ENCODE measurements at places on chromosomes 4 and X.

GRCh38 chr4:2368746-2369437, 49.6 kb downstream of the ZFYVE28 start:
- DNase-seq, result no peak

DNA sequence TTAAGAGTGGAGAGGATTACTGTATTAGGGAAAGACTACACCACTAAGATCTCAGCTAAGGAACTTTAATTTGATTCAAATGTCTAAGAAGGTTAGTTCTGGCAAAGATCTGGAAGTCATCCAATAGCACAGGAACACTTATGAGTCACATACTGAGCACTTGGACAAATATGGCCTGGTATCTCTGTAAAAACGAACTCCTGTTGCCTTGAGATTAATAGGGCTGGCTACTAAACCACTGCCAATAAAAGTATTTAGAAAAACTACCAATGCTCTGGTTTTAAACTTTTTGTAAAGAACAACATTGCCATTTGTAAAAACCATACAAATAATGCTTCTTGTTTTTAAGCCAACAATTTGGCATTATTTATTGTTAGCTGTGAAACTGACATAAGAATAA, 70.5 kb downstream of the SEC24D start:
- no peak for DNase-seq

DNA sequence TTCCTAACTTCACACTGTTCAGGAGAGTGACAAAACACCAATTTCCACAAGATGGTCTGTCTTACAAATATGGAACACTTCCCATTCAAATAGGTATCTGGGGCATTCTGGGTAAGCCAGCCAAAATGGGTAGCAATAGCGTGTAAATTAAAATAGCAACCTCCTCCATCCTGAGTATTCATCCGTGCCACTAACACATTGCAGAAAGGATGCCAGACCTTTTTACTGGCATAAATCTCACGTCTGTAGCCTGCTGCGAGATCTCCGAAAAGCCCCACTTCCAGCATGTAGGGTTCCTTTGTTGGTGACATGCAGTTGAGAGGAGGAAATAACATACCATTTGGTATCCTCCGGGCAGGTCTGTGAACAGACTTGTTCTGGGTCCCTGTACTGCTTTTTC, 52.7 kb upstream of the RAI2 start:
- DNase-seq, result no peak

DNA sequence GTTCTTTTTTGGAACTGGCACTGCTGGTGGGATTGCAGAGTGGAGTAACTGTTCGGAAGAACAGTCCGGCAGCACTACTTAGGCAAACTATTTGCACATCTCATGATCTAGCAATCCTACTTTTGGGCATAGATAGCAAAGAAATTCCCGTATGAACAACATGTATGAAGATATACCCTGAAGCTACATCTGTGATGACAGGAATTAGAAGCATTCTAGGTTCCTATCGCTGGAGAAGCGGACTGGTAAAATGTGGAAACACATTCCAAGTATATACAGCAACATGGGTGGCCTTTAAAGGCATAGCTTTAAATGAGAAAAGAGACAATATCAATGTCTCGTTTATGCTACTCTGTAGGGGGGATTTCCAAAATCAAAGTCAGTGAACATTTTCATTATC, 3.1 kb downstream of the DCAF16 start:
- no peak for DNase-seq

- no peak for DNase-seq
Measured at GRCh38 chr4:16857425-16857824, 41.0 kb downstream of the LDB2 start.

DNA sequence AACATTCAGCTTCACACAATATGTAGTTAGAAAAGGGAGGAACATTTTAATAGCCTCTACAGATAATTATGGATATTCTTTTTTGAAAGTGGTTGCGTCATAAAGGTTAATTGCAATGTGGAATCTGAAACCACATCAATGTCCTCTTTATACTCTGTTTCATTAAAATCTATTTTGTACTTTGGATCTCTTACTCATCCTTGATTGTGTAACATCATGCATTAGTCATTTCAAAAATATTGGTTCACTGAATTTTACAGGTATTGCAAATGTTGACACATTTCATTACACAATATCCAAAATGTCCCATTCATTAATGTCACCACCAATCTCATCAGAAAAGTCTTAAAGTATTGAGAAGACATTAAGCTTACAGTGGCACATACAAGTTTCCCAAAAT, 62.7 kb upstream of the USP9X start:
- DNase-seq, result no peak

DNA sequence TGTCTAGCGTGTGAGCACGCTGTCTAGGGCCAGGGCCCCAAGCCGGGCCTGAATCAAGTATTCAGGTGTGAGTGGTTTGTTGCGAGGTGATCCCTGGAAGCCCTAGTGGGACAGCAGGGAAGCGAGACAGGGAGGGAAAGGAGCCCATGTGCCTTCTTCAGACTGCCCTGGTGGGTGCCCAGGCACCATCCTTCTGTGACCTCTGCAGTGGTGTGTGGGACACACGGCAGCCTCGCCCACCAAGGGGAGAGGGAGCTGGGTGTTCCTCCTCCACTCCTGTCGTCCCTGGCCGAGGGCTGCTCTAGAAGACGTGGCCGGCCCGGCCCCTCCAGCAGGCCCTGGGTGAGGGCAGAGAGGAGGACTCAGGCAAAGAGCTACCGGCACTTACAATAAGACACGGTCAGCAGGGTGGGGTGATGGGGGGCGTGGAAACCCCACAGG, 47.4 kb downstream of the HTRA3 start:
- DNase-seq, result no peak

DNA sequence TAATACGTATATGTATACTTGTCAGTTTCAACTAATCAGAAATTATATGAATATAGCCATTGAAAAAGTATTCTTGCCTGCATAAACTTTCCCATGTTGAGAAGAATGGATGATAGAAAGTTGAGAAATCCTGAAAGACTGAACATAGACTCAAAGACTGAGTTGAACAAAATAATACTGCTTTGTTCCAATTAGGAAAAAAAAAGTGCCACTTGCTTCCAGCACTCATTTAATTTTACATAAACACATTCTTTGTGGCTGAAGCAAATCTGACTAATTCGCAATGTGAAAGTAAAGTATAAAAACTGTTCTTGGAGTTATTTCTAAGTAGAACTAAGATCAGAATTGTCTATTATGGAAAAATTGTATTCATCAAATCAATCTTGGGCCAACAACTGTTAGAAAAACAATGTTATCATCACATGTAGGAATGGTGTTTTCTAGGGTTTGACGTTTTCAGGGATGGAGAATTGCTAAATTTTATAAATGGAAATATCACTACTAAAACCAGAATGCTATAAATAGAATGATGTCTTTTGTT, 2334.6 kb downstream of the PCDH7 start:
- DNase-seq, result no peak

DNA sequence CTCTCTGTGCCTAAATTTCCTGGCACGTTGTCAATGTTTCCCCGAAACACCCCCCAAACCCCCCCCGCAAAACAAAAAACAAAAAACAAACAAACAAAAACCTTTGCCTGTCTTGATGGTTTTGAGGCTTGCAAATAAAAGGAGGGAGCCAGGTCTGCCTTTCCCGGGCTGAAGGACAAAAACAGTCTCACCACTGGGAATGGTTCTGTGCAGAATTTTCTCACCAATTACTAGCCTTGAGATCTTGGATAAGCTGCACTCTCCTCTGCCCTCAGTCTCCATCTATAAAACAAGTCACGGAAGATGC, 15.5 kb downstream of the NKX3-2 start:
- DNase-seq, result no peak

DNA sequence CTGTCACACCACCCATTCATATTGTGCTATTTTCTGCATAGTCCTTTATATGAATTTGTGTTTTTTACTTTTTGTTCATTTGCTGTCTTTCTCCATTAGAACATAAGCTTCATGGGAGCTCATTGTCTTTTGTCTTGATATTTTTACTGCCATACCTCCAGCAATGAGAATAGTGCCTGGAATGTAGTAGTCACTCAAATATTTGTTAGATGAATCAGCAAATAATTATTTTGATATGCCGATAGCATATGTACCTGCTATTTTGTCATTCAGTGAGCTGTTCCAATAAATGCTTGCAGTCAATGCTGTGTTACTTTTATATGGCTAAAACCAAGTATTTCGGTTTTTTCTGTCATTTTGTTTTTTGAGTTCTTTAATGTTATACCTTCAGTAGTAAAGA, 43.5 kb upstream of the SLC25A31 start:
- no peak for DNase-seq

DNA sequence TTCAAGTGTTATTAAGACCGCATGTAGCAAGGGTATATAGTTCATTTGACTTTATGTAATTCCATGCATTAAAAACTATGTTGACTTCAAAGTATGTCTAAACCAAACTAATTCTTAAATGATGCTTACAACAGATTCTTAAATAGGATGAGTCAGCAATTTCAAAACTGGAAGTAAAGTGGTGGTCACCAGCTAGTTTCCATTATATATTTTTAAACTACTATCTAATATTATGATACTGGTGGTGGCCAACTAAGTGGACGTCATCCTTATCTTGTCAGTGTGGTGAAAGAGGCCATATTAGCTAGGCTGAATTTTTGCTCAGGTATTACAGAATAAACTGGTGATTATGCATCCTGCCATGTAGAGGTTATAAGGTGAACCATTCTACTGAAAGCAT, 1.2 kb downstream of the IL15 start:
- DNase-seq, result no peak

GRCh38 chrX:63428348-63428747, 77.2 kb upstream of the SPIN4 start:
- no peak for DNase-seq

DNA sequence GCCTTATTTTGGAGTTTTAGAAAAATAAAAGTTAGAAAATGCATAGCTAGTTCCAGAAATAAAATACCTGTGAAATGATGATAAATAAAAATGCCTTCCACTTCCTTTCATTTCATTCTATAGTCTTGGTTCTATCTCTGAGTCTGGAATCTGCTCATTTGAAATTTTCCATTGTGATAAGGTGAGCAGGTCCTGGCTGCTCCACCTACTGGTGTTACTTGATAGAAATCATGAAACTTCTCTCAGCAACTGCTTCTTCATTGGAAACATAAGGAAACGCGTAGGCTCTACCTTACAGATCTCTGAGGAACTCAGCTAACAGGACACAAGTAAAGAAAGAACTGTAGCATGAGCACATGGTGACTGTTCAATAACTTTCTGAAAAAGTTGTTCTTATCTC, 141.8 kb downstream of the DCHS2 start:
- DNase-seq, result no peak

DNA sequence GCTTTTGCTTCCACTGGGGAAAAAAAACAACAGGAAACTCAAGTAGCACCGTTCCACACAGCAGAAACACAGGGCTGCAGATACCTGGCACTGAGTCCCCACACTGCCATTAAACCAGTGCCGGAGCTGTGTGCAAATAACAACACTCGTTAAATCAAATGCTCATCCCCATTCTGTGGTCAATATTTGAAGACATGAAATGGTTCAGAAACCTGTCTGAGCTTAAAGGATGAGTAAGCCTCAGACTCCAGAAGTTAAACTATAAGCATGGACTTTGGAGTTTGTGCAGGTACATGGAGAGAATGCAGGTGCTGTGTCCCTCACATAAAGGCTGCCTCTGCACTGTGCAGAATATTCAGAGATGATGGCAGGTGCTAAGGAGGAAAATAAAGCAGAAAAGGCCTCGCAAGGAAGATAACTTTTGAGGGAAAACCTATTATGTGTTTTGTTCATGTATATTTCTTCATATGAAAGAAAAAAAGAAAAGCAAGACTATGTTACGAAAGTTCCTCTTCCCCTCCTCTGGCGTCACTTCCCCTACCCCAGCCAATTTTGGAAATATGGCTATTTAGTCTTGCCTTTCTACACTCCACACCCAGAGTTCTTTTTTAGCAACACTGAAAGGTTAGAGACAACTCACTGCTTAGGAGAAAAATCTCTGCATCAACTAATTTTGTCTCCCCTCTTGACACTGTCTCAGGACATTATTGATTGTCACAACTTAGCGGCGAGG, 4.6 kb downstream of the MPP1 start:
- no peak for DNase-seq

- DNase-seq, result no peak
Measured at GRCh38 chr4:52376132-52376704, 282.9 kb downstream of the USP46 start.

DNA sequence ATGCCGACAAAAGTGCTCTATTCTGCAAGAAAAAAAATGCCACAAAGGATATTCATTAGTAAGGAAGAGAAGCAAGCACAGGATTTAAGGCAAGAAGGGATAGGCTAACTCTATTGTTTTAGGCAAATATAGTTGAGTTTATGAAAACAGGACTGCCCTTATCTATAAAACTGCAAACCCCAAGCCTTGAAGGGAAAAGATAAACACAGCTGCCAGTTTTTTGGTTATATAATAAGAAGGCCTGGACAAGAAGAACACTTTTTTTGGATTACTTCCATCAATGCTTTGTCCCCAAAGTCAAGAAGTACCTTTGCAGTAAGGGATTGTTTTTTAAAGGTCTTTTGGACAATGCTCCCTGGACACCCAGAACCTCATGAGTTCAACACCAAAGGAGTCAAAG, 45.4 kb upstream of the WWC2 start:
- DNase-seq, result no peak

DNA sequence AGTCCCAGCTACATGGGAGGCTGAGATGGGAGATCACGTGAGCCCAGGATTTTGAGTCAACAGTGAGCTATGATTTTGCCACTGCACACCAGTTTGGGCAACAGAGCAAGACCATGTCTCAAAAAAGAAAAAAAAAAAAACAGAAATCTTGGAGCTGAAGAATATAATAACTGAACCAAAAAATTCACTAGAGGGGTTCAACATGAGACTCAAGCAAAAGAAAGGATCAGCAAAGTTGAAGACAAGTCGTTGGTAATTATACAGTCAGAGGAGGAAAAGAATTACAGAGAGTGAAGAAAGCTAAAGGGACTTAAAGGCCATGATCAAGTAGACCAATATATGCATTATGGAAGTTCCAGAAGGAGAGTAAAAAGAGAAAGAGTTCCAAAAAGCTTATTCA, 26.9 kb downstream of the SHROOM4 start:
- no peak for DNase-seq

- DNase-seq, result no peak
Measured at GRCh38 chrX:31708116-31708515, 636.3 kb upstream of the FTHL17 start.

GRCh38 chr4:88033309-88033708, 25.9 kb downstream of the PKD2 start:
- no peak for DNase-seq

DNA sequence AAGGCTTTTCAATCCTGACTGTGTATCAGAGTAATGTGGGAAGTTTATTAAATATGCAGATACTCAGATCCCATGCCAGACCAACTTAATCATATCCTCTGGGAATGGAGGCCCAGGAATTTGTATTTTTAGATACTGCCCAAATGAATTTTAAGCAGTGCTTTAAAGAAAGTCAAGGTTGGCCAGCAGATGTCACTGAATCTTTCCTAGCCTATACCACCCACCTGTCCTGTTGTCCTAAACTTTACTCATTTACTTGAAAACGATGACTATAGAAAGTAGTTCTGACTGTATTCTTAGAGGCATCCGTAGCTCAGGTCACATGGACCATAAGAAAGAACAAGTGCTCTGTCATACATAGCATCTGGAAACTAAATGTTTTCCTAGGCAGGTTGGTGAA, 79.9 kb downstream of the AMOT start:
- no peak for DNase-seq

- no peak for DNase-seq
Measured at GRCh38 chrX:38166478-38167083, 54.1 kb downstream of the SRPX start.

Data from glutamatergic neuron (in vitro differentiated cells).